OCI-M1 (cell line): ENCODE measurements at places on chromosomes 5 and 9.
A peak's percentile ranks its signal among the peaks of the same experiment; 100 is the strongest.

GRCh38 chr5:172659909-172660628, 19.0 kb downstream of the NEURL1B start:
- DNase-seq, result no peak

GRCh38 chr5:140551872-140552271, 4.4 kb downstream of the EIF4EBP3 start:
- DNase-seq, result no peak

DNA sequence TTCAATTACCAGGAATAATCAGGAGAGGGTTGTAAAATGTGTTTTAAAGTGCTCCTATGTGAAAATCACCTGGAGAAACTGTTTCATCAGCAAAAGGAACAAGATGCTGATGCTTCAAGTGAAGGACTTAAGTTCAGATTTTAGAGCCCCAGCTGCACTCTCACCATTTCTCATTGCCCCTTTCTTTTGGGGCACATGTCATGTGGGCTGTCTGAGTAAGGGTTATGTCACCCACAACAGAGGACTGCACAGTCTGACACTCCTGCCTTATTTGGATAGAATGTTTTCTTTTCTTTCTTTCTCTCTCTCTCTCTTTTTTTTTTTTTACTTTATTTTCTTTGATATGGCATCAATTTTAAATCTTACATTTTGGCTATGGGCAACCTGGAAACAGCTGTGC, 204.1 kb upstream of the EFNA5 start:
- DNase-seq, result no peak

DNA sequence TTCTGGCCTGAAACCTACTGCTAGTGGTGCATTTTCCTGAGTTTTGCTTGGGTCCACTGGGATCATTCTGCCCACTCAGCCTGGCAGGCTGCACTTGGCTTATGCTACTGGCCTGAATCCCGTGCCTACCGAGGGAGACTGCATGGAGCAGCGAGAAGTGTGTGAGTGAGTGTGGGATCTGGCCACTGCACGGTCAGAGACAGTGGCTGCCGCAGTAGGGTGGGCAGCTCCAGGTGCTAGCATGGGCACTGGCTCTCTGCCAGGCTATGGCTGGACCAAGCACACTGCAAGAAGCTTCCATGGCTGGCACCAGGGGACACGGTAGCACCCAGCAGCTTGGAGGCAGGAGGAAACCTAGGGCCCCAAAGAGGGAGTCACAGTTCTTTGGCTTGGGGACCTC, 1058.7 kb upstream of the ACO1 start:
- no peak for DNase-seq

GRCh38 chr5:178216088-178216534, 11.8 kb downstream of the HNRNPAB start:
- DNase-seq, result peak; percentile 24

DNA sequence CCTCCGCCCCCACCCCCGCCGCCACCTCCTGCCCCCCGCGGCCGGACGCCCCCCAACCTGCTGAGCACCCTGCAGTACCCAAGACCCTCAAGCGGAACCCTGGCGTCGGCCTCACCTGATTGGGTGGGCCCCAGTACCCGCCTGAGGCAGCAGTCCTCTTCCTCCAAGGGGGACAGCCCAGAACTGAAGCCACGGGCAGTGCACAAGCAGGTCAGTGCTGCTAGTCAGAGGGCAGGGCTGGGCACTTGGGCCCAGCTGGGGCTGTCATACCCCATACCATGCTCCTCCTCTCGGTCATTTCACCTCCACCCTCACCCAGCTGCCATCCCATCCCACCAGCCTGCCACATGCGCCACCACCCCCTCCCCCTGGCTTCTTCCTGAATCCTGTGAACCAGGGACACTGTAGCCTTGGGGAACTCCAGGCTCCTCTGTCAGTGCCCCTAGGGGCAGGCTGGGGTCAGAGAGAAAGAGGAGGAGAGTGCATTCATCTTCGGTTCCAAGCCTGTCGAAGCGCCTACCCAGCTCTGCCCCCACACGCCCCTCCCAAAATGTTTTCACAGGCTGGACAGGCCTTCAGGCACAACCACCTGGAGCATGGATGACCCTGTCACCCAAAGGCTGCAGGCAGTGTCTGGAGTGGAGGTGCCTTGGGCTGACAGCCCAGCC, 122.0 kb downstream of the DAB2IP start:
- DNase-seq, result no peak

GRCh38 chr5:73496984-73497457, 1.2 kb upstream of the BTF3 start:
- DNase-seq, result peak; percentile 93

GRCh38 chr9:106861640-106862109, 1.3 kb upstream of the ZNF462 start:
- DNase-seq, result no peak

- peak; percentile 45 for DNase-seq
Observed at GRCh38 chr5:142816531-142817430, 46.6 kb downstream of the ARHGAP26 start.

GRCh38 chr5:83891261-83891660, 170.6 kb upstream of the HAPLN1 start:
- DNase-seq, result peak; percentile 11

DNA sequence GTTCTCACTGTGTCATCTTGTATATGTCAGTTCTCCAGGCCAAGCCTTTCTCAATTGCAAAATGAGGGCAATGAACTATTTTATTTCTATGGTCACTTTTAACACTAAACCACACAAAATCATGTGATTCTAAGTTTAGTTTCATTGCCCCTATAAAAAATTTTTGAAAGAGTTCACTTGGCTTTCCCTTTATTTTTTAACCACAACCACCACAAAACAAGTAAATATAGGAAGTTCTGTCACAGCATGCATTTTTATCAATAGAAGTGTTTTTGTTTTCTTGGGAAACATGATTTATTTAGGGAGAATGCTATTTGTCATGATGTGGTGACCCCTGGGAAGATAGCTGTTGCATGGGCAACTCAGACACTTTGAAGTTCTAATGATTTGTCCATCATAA, 169.1 kb downstream of the CSNK1G3 start:
- no peak for DNase-seq
